Stimulated activated CD4-positive, alpha-beta T cell treated with anti-CD3 and anti-CD28 coated beads, TNF-alpha, amount 100 ng/mL, for 1 hour (primary cell): ENCODE measurements at places on chromosomes 5 and 9.

- no peak for DNase-seq
Observed at GRCh38 chr5:151253605-151253950, 593 bp downstream of the GM2A start.

DNA sequence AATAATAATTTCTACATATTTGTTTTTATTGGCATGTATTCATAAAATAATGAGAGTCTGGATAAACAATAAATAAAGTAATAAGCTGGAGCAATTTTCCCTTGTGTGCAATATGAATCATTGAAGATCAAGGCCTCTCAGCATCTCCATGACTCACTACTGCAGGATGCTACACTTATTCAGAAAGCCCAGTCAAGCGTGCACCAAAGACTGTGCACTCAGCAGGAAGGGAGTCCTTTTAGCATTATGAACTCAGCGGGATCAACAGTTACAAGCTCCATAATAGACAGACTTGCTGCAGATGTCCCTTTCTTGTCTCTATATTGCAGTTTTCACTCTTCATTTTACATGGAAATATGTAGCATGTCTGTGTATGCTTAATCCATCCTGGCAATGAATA lies 485.3 kb downstream of the CDH9 start:
- no peak for DNase-seq

DNA sequence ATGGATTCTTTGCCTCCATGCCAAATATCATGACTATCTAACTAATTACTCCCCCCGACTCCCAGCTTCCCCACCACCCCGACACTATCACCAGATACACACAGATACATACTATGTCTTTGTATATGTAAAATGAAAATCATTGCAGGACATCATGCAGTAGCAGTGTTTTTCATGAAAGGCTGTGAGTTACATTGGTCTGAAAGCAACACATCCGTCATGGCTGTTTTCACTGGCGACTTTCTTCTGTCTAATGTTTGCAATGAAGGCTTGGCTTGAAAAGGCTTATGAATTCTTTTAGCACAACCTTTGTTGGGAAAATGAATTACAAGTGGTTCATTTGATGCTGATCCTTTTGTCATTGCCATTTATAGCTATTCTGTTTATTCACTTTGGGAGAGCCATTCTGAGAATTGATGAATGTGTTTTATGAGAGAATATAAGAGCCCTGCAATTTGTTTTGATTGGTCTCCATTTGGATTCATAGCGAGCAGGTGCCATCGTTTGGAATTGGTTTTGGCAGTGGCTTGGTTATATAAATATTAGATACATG lies 103.4 kb downstream of the PIP5K1B start:
- DNase-seq: no peak

- DNase-seq: no peak
Observed at GRCh38 chr5:110752953-110753352, 14.1 kb downstream of the SLC25A46 start.
